ENCODE measurements at places on chromosomes 4 and X.

DNA sequence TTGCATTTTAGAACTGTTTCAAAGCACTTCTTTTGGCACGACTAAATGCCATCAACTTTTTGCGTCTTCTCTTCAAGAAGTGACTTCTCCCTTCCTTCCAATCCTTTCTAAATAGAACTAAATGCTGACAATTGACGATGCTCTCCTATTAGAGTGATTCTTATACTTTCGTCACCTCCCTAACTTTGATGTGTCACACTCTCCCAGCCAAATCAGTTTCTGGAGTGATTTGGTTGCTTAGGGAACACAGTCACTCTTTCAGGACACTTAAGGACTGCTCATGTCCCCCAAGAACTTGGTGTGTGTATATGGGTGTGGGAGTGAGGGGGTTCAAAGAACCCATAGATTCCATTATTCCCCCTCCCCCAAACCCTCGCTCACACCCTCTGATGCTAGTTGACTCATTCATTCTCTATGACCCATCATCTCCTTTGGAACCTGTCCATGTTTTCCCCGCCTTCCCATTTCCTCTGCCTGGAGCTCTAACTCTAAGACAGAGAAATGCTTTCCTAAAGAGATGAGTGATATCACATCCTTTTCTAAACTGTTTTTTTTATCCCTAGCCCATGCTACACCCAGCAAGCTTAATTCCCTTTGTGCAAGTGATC is 26.8 kb upstream of the AREG start:
- DNase-seq, result no peak

- DNase-seq, result no peak
Measured at GRCh38 chr4:128862608-128863311, 53.3 kb downstream of the JADE1 start.

GRCh38 chrX:1449036-1449822 is 3.5 kb downstream of the ASMTL start:
- DNase-seq, result no peak

DNA sequence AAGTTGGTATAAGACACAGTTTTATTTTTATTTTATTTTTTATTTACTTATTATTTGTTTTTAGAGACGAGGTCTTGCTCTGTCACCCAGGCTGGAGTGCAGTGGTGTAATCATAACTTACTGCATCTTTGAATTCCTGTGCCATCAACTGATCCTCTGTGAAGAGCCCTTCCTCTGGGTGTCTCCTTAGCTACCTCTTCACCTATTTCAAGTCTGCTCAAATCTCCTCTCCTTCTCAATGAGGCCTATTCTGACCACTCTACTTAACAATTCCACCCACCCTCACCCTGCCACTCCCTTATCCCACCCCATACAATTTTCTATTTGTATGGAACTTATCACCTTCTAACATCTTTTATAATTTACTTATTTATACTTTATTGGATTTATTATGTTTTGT is 183.4 kb downstream of the PPP3CA start:
- no peak for DNase-seq

- DNase-seq, result no peak
Measured at GRCh38 chrX:55758033-55758432, 40.5 kb downstream of the RRAGB start.

DNA sequence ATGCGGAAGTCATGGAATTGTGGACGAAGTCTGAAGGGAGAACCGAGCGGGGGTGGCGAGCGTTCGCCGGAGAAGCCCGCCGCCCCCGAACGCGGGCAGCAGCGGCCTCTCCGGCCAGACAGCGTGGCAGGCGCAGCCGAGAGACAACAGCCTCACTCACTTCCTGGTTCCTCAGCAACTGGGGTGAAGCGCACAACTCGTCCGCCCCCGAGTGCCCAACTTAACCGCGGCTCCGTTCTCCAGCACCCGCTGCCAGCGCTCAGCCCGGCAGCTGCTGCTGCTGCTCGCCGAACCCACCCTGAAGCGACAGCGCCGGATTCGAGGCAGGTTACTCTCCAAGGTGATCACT is 68.0 kb downstream of the NOCT start:
- DNase-seq, result no peak

DNA sequence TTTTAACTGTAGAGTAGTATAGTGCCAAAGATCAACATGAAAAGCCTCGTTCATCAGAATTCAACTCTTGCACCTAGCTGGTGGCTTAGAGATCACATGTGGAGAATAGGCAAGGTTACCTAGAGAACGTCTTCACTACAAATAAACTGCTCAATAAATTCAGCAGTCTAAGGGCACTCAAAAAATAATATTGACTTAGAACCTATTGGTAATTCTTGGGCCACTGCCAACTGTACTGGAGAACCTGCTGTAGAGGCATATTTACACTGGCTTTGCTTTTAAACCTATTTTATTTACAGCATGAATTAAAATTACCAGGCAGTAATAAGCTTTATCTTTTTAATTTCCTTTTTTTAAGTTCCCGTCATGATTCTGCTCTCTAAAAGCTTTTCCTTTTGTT is 343.7 kb downstream of the PDHA2 start:
- DNase-seq, result no peak

GRCh38 chr4:163391756-163392155 is 48.1 kb downstream of the NPY5R start:
- no peak for DNase-seq

DNA sequence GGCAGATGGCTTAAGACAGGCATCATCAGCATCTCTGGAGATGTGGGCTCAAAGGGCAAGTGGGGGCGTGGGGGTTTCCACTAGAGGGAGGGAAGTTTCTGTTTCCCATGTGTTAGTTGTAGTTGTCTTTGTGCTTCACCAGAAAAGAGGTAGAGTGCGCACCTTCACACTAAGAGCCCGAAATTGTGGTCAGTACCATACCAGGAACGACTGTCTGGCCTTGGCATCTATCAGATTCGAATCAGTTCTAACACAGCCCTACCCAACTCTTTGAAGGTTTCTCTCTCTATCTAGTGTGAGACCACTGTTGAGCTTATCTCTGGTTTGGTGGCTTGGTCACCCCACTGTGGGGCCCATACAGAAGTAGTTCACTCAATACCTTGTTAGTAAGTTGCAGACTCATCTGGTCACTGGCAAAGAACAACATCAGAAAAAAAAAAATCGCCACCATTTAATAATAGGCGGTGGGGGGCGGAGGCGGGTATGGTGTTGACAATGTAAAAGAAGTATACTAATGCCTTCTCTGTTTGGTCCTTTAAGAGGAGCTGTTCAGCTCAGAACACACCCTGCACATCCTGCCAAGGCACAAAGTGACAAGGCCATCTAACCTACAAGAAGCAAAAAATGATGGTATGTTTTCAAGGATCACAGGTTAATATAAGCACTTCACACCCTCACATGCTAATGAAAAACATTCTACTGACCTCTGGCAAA is 71.1 kb downstream of the NYX start:
- no peak for DNase-seq

DNA sequence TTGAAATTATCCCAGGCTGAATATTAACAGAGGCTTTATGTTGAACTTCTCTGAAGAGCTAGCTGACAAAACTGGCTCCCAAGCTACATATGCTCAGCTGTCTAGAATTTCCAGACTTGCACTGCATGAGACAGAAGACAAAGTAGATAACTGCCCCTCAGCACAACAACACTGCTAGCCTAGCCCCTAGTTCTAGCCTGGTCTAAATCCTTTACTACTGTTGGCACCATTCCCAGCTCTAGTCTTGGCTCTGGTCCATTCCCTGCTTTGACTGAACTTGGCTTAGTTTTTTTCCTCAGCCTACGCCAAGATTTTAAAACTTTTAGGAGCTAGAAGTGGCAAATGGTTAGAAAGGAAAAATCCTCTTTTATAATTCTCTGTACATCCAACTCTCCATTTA is 7.6 kb upstream of the OPHN1 start:
- peak; percentile 24 for DNase-seq

GRCh38 chr4:184695178-184695896 is 38.6 kb downstream of the CENPU start:
- no peak for DNase-seq

DNA sequence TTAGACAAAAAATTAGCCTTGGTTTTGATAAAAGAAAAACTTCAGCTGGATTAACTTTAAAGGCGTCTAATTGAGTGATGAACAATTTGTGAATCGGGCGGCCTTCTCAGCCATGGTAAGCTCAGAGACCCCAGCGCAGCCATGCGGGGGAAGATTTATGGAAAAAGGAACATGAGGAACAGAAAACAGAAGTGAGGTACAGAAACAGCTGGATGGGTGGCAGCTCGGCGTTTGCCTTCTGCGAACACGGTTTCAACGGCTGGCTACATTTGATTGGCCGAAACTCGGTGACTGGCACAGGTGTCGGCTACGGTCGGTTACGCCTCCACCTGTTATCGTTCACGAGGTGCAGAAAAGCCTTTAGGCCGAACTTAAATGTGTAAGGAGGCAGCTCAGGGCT is 401.4 kb upstream of the FAT1 start:
- DNase-seq, result no peak

DNA sequence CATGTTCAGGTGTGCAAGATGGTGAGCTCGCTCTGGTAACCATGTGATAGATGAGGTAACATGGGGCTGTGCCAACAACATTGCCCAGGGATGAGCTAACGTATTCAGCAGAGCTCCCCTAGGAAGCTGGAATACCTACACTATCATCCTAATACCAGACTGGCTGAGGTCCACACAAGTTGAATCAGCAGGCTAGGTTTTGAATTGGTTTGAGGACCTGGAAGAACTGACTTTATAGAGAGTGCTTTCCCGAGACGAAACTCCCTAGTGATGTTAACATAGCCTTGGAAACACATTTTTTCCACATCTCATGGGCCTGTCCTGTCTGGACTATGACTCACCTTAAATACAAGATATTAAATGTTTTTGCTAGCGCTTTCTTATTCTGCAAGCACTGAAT is 56.7 kb downstream of the IGFBP7 start:
- DNase-seq, result no peak

DNA sequence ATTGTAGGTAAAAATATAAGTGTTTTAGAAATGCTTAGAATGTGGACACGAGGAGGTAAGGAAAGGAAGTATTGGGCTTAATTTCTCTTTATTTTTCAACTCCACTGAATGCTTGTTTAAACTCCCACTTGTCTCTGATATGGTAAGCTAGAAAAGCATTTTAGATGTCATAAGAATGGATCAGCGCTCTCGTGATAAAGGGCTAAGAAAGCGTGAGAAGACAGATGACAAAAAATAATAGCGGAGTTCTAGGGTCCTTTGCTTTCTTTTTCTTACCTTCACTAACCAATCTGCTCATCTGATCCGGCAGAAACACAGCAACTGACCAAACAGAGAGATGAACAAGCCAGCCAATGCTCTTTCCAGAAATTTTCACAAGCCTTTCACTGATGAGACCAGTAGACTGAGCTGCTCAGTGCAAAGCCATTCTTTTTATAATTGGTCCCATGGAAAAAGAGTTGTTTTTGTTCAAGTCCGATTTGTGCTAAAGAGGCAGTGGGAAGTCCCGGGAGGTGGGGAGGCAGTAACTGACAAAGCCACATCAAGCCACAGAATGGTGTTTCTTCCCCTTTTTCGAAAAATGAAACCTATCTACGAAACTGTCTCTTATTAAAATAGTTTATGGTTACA is at the start of gene TASL:
Gene TASL (minus strand): TSS at position 405 of the 630 bp plus-strand sequence. CDS start 17,411 bp downstream, outside the sequence.
- DNase-seq, result no peak

GRCh38 chr4:122758033-122758432 is 25.5 kb downstream of the BBS12 start:
- DNase-seq, result no peak

DNA sequence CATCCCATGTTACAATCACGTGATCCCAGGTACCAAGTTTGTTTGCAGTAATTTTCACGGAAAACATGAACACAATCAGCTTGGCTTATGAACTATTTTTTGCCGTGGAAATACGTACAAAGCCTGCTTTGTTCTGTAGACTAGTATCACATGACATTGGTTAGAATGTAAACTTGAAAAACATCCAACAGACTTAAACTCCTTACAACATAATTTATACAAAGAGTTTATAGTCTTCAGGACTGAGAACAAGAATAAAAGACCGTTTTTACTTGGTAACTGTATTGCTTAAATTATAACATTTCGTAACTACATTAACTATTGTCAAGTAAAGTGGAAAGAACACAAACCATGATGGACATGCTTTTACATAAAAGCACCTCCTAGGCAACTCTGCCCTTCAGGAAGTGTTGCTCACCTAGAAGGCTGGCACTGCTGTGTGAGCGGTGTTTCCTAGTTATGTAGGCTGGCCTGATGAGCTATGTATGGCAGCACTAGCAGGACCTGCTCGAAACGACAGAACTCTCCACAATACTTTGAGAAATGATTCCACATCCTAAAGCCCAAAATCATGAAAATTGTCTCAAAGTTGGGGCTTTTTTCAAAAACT is 41.8 kb upstream of the WDR1 start:
- DNase-seq, result no peak

- no peak for DNase-seq
Measured at GRCh38 chr4:73870260-73870659, 1.1 kb downstream of the CXCL1 start.

GRCh38 chr4:141467225-141467624 is 169.2 kb upstream of the IL15 start:
- DNase-seq, result no peak

GRCh38 chrX:40272141-40272540 is 174.4 kb upstream of the BCOR start:
- DNase-seq, result no peak

DNA sequence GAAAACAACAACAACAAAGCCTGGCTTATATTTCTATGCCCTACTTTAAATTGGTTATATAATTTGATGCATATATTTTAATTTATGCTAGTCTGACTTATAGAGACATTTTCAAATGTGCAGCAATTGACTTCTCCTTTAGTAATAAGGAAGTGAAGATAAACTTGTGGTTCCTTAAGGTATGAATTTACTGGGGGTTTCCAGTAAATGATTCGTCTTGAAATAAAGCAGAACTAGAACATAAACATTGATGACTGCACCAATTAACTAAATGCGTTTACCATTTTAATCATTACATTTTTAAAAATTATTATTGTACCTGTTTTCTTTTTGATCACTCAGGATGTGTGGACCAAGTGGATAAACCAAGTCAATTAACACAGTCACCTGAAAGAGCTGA is 99.6 kb upstream of the CCSER1 start:
- DNase-seq, result no peak

DNA sequence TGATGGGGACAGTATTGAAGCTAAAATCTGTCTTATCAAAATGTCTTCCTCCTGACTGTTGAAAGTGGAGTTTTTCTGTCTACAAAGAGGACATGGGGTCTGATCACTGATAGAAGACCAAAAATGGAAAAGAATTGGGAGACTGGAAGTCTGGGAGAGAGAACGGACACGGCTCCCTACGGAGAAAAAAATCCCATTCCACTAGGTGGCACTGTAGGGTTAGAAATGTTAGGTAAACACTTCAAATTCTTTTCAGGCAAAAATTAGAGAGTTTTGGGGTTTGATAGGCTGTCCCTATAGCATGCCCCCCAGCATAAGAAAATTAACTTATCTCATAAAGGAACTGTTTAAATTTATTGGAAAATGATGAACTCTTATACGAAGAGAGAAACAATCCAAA is 200.5 kb downstream of the FAM133A start:
- DNase-seq, result no peak

DNA sequence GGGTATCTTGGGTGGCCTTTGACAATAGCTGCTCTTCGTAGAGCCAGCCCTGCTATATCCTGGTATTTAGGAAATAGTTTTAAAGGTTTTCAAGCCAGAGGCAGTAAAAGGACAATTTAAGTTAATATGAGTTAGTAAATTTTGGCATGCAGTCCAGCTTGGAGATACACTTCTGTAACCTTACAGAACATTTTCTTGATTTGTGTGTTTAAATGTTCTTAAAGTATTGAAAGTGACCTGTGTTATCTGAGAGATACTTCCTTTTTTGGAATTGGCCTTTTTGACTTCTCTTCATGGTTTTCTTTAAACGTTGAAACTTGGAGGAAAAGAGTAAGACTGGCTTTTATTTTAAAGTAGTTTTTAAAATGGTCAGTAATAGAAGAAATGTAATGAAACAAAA is 25.5 kb downstream of the PDLIM5 start:
- no peak for DNase-seq

- DNase-seq, result no peak
Measured at GRCh38 chrX:17160975-17161374, 214.0 kb upstream of the NHS start.
